ENCODE measurements at places on chromosomes 2 and 18.

- no peak for DNase-seq
Measured at GRCh38 chr2:134536296-134536695, 182.5 kb downstream of the TMEM163 start.

DNA sequence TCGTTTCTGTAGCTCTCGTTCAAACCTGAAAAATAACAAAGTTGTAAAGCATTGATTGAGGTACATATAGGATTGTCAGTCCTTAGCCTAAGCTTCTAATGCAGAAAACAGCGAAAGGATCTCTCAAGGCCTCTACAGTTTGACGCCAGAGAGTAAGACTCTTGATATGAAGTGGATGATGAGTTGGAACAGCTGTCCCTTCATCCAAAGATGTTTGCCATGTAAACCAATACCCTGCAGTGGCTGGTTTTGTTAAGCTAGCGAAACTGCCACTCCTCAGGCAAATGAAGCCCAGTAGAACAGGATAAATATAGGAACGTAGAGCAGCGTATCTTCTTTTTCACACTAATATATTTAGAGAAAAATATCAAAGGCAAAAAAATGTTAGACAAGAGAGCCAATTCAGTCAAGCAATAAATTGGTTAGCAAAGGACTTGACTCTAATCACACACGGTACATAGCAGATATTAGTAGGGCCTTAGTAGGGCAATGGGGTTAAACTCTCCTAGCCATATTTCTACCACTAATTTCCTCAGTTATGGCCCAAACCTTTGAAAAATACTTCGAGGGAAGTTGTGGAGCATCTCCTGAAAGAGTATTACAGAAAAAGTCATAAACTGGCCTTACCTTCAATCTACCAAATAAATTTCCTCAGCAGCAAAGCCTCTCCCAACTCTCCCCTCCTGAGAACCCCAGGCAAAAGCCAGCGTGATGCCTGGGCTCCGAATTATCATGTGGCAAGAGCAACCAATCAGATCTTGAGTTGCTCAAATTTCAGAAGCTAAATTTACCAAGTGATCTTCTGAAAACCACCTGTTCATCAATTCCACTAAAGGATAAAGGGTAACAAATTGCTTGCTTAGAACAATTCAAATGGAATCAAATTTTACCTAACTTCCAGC is at the start of gene NEB:
Gene NEB, minus strand, starts transcription at position 706 of the 902 bp plus-strand sequence. CDS start 1,320 bp downstream, outside the sequence.
- no peak for DNase-seq

DNA sequence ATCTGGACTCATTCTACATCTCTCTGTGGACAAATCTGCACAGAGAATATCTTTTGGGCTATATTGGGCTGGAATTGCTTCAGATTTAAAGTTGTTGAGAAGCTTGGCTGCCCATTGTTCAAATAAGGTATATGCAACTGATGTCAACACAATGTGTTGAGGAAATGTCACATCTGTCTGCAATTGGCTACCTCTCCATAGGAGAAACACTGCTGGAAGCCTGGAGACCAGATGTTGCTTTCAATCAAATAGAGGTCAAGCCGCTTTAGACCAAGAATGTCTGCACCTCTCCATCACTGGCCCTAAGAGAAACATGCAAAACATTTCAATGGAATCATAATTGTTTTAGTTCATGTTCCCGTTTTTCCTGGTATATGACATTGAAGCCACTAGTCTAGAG is 720.2 kb downstream of the SLC4A3 start:
- no peak for DNase-seq

GRCh38 chr18:76588601-76589226 is 93.7 kb upstream of the ZNF516 start:
- DNase-seq, result no peak

- DNase-seq, result no peak
Measured at GRCh38 chr2:236159778-236160170, 8.4 kb downstream of the GBX2 start.

GRCh38 chr18:76264198-76264875 is 230.7 kb downstream of the ZNF516 start:
- DNase-seq, result no peak

GRCh38 chr2:3459185-3460015 is 59.9 kb downstream of the ADI1 start:
- DNase-seq, result no peak

- no peak for DNase-seq
Measured at GRCh38 chr2:38060236-38061018, 15.5 kb downstream of the CYP1B1 start.

DNA sequence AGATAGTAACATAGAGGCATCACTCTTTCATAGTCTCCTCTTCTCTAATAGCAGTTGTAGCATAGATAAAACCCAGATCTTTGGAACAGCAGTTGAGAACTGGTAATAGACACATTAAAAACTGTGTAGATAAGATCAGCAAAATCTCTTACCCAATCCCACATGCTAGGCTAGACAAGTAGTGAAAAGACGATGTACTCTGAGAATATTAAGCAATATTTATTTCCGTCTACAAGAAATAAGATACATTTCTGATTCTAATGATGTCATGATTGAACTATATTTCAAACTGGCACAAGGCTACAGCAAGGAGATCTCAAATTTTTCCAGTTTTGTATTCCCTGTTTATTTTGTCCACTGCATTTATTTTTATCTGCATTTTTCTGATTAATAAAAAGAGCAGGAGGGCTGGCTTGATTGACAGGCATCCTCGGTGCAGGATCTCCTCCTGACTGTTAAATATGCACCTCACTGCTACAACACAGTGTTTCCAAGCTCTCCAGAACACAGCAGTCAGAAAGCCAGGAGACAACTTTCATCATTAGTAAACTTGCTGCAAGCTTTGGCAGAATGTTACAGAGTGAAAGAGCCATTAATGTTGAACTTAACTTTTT is 73.3 kb upstream of the ATIC start:
- no peak for DNase-seq

DNA sequence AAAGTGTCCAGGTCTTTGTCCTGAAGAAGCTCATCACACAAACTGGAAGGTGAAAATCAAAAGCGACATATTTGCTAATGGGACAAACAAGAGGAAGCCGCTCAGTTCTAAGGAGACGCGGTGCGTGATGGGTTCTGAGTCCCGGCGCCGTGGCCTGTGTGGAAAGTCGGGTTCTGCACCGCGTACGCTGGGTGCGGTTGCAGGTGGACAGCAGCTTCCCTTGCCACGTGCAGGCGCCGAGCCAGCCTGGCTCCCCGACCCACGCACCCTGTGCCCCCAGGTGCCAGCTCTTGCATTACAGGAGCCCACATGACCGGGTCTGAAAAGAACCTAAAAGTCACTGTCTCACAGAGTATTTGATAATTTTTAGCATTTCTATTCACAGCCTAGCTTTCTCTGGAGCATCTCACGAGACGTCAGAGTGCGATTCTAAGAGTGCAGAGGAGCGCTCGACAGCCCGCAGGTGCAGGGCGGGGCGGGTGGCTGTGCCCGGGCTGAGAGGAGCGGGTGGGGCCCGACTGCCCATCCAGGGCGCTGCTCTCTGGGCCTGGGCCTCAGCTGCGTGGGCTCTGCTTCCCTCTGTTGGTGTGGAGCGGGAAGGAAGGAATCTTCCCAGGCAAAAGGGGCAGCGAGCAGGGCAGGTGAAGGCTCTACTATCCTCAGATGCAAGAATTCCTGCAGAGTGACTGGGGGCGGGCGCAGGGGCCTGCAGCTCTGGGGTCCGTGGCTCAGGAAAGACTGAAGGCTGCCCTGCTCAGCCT is 39.4 kb downstream of the MYT1L start:
- no peak for DNase-seq

DNA sequence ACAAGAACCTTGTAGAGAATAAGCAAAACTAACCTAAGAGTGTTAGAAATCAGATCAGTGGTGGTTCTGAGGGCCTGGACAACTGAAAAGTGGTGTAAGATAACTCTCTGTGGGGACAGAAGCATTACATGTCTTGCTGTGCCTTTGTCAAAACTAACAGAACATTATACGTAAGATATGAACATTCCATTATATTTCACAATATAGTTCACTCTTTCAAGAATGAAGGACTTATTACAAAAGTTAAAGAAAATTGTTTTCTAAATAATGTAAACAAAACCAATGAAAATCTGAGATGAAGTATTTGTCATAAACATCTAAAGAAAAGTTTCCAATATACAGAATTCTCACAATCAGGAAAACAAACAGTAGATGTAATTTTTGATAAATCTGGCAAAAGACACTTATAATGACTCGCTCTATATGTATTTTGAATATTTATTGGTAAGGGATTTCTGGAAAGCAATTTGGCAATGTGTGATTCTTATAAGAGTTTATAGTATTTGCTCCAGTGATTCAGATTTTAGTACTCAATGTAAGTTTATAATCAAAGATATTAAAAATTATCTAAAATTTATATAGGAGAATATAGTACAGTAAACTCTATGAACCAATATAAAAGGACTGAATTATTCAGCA is 258.4 kb downstream of the CD226 start:
- DNase-seq, result no peak

GRCh38 chr2:106982350-106982749 is 96.4 kb upstream of the ST6GAL2 start:
- DNase-seq, result no peak

GRCh38 chr18:60656553-60656952 is 284.0 kb upstream of the MC4R start:
- no peak for DNase-seq

- DNase-seq, result no peak
Measured at GRCh38 chr2:101190747-101191516, 39.8 kb upstream of the TBC1D8 start.
